ENCODE measurements at places on chromosomes 4 and X.

- no peak for DNase-seq
These were observed 40.8 kb upstream of the QRFPR start for GRCh38 chr4:121421594-121421993.

- DNase-seq: no peak
These were observed 46.8 kb downstream of the EPHA5 start for GRCh38 chr4:65623506-65623905.

DNA sequence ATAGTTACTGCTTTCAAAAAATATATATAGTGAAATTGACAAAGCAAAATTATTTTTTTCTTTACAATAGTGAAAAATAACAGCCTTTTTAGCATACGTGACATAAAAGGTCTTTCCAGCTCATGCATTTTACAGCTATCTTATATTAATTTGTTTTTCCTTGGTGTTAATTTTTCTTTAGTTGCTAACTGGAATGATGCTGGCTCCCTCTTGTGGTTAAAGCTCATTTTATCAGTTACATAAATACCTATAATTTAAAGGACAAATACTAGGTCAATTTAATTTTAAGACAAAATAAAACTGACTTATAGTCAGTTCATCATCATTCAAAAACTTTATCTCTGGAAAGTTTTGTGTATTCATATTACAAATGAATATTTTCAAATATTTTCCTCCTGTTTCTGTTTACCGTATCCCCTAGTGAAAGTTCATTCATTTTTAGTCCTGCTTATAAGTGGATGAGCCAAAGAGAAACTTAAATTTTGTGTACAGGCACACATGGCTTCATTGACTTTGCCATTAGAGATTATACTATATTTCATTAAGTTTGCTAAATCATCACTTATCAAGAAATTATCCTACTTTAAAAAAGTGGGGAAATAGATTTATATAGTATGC is 9.9 kb upstream of the ANAPC4 start:
- DNase-seq: peak; percentile 61

DNA sequence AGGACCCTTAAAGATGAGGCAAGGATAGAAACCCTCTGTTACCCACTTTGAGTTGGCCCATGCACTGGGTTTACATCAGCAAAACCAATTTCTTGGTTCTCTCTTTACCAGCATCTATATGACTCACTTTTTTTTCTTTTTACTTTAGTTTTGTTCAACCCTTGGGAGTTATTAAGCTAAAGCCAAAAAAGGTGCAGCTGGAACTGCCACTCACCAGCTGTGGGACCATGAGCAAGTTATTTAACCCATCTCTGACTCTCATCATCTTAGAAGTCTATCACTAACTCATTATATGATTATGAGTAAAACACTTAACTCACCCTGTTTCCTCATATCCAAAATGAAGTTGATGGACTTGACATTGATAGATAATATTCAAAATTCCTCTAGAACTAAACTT is 53.4 kb downstream of the GABRB1 start:
- DNase-seq: no peak

GRCh38 chr4:85142451-85142850 is 176.0 kb upstream of the WDFY3 start:
- no peak for DNase-seq

GRCh38 chr4:117264072-117264471 is 178.7 kb upstream of the TRAM1L1 start:
- no peak for DNase-seq

DNA sequence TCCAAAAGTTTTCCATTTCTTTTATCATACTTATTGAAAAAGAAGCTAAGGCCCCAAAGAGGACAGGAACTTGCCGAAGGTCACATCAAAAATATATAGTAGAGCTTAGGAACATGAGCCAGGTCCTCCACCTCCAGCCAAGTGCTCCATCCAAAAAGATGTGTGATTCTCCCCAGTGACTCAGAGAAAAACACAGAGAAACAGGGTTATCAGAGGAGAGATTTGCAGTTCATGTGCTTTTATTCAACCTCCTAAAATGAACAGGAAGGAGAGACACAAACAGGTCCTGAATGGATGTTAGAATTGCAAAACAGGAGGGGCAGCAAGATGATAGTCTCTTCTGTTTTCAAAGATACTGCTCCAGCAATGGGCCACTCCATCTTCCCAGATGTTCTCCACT is 19.6 kb upstream of the FGF16 start:
- DNase-seq: no peak

DNA sequence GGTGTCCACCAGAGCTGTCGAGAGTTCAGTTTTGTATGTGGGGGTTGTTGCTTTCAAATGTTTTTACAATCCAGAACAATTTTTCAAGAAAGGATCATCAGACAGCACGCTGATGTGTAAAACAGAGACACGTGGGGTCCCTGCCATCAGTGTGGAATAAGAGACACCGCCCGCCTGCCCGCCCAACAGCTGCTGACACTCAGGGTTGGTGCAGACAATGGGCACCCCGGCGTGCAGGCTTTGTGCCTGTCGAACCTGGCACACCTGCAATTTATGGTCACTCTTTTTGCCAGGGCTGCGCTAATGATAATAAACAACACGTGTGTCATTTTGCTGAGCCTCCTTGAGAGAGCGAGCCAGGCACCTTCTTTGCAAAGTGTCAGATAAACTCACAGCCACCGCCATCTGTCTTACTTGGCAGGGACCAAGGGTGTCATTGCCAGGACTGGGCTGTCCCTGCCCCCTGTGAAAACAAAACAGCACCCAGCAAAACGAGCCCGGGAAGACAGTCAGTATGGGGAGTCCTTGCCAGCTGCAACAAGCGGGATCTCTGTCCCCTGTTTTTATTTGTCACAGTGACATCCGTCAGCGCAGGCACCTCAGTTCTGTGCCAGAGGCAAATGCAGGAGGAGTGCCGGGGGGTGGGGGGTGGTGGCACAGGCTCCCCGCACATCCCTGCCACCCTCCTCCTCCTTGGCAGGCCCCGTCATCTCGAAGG is 69.1 kb downstream of the PSAPL1 start:
- peak; percentile 81 for DNase-seq

- no peak for DNase-seq
These were observed 47.2 kb upstream of the RPS6KA3 start for GRCh38 chrX:20313899-20314298.

- DNase-seq: no peak
These were observed 137.6 kb upstream of the TBL1X start for GRCh38 chrX:9327086-9327746.

DNA sequence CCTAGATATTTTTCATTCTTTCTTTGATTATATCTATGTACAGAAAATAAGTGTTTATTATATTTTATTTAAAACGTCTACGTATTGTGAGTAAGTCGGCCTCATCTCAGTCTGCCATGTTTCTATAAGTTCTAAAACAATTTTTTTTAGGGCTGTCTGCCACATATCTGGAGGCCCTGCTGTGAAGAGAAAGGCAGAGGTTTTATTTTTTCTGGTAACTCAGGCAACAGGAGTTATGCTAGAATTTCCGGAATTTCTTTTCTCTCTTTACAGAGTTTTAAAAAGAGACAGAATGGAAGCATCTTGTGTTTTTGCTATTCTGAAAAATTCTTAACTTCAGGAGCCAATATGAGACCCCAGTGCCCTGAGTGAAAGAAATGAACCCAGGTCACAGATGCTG is 1124.0 kb upstream of the TENM3 start:
- no peak for DNase-seq

GRCh38 chrX:134236626-134237614 is at the start of gene CCDC160:
CCDC160 (plus strand) TSS chrX:134237182; CDS start chrX:134244801, 7,619 bp downstream.
- DNase-seq: peak; percentile 80

DNA sequence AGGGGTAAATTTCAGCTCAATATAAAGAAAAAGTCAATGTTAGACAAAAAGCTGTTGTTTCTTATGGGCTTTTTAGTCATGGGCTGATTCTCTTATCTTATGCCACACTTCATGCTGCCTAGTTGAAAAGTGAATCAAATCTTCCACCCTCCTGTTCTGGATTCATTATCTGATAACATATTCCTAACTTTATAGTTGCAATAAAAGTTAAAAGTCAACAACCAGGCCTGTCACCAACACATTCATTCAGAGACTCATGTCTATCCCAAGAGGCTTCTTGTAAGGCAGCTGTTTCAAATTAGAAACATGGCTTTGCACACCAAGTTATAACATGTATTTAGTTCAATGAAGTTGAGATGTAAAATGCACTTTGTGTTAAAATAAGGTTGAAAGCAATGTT is 243.8 kb downstream of the ADAMTS3 start:
- no peak for DNase-seq

- no peak for DNase-seq
These were observed 36.5 kb downstream of the INPP4B start for GRCh38 chr4:142809559-142809958.

GRCh38 chr4:162945713-162946112 is 221.0 kb downstream of the NAF1 start:
- no peak for DNase-seq

- no peak for DNase-seq
These were observed 4.4 kb downstream of the RBPJ start for GRCh38 chr4:26325191-26325590.

GRCh38 chr4:52037689-52038102 is 403 bp downstream of the SGCB start:
- DNase-seq: no peak

GRCh38 chrX:113594123-113594841 is 753.7 kb upstream of the AMOT start:
- no peak for DNase-seq

DNA sequence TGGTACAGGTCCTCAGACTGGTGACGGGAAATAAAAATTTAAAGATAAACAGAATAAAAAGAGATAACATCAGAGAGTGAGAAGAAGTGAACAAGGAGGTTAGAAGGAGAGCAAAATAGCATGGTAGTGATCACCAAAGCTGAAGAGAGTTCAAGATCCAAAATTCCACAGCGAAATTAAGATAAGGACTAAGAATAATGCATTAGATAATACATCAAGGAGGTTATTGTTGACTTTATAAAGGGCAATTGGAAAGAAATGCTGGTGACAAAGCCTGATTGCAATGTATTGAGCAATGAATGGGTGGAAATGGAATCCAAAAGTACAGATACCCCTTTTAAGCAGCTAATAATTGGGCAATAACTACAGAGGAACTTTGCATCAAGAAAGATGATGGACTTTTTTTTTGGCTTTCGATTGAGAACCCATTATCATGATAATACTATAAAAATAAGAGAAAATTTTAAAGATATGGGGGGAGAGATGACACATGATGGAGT is 101.6 kb upstream of the MAP9 start:
- no peak for DNase-seq

- no peak for DNase-seq
These were observed 58.6 kb downstream of the ABLIM2 start for GRCh38 chr4:8099981-8100464.

GRCh38 chr4:184397516-184398163 is 76.7 kb downstream of the IRF2 start:
- no peak for DNase-seq

- DNase-seq: no peak
These were observed 233.5 kb upstream of the GYPA start for GRCh38 chr4:144374065-144374464.

DNA sequence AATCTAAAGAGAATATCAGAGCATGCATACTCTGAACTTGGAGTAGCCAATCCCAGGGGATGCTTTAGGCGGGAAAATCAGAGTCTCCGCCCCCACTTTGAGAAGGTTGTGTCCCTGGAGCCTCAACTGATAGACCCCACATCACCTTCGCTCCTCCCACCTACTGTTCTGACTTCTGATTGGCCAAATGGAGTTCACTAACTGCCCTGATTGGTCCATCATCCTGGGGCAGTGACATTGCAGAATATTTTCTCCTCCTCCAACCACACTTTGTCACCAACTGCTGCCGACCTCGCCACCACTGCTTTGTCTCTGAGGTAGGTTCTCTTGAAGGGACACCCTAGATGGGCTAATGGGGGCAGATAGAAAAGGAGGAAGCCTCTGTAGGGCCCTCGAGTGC is 22.7 kb upstream of the SPACA5B start:
- DNase-seq: no peak

GRCh38 chr4:46329118-46329976 is 60.6 kb downstream of the GABRA2 start:
- DNase-seq: peak; percentile 69

DNA sequence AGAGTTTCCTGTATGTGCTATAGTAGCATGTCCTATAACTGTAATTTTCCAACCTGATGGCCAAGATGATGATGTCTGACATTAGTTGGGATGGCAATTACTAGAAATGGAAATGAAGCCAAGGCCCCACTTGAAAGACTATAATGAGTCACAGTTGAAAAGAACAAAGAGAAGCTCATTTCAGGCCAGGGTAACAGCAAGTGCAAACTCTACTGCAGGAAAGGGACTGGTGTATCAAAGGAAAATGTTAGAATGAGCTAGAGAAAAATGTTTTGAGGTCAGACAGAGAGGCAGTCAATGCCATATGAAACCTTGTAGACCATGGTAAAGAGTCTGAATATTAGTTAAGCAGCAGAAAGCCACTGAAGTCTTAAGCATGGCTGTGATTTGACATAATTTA is 146.2 kb upstream of the SH3RF1 start:
- no peak for DNase-seq

Data from spinal cord (tissue), 10 donors.